ENCODE measurements at places on chromosomes 2 and 18.

GRCh38 chr18:4748975-4749374, 293.9 kb upstream of the DLGAP1 start:
- DNase-seq, result no peak

DNA sequence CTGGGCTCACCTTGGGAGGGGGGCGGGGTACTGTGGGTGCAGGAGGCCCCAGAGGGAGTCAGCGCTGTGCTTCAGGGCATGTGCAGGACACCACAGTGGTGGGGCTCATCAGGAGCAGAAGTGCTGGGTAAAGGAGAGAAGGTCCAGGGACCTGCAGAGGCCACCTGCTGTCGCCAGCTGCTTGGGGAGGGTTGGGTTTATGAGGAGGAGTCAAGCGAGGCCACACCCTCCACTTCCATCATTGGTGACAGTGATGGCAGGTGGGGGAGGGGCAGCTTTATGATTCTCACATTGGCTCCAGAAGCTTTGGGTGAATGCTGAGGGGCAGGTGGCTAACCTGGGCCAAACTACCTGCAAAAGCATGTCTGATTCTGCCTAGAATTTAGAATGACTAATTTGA, 392.6 kb downstream of the HRH4 start:
- no peak for DNase-seq

GRCh38 chr18:45569566-45570275, 45.6 kb upstream of the SLC14A2 start:
- no peak for DNase-seq

DNA sequence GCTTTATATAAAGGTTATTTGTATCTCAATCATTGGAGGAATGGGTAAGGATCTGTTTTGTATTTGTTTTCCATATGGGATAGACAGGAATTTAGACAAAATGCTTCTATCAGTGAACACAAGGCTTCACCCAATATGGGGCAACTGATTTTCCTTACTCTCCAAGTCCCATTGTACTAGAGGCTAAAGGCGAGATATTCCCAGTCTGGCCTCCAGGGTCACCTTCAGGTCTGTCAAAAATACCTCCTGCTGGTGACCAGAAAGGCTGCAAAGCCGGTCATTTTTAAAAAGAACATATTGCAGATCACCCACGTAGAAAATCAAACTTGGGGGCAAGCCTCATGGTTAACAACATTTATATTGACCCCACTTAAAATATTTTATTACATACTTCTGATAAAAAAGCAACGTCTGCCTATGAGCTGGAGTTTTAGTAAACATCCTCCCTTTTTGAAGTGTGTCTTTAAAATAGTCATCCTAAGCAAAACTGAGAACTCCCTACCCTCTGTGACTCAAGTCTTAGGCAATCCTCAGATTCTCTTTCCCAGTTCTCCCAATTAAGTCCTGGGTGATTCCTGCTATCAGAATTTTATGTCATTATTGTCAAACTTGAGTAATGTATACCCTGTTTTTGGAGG, 276.6 kb downstream of the MREG start:
- no peak for DNase-seq

DNA sequence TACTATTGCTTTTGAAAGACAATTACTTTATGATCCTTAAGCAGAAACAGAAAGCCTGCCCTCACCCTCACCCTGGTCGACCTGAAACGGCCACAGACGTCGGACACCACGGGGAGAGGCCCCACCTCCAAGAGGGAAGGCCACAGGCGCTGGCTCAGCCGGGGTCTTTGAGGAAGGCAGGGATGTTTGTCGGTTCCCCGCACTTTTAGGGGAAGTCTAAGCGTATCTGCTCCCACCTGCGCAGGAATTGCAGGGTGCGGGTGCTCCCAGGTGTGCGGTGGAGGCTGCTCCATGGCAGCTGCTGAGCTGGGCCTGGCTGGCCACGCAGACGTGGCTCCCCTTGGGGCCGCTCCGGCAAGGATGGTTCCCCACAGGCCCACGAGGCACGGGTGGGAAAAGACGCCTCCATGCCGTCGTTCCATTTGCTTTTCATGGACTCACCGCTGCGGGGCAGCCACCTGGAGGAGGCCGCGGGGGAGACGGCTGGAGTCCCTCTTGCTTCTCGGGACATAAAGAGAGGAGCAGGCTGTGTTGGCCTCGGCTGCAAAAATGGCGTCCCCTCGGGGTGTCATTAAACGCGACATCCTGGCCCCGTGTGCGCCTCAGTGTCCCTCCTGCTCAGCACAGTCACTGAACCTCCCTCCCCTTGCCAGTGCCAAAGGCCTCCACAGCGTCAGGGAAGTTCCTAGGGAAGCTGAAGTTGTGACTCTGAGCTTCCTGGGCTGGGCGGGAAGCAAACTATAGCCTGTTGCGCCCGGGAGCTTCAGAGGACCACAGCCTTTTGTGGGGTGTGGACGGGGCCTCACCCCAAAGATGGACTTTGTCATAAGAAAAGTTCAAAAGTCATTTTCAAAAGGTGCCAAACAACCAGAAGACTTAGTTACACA, 63.4 kb downstream of the NFATC1 start:
- no peak for DNase-seq
